ENCODE measurements at places on chromosomes 12 and 14.

DNA sequence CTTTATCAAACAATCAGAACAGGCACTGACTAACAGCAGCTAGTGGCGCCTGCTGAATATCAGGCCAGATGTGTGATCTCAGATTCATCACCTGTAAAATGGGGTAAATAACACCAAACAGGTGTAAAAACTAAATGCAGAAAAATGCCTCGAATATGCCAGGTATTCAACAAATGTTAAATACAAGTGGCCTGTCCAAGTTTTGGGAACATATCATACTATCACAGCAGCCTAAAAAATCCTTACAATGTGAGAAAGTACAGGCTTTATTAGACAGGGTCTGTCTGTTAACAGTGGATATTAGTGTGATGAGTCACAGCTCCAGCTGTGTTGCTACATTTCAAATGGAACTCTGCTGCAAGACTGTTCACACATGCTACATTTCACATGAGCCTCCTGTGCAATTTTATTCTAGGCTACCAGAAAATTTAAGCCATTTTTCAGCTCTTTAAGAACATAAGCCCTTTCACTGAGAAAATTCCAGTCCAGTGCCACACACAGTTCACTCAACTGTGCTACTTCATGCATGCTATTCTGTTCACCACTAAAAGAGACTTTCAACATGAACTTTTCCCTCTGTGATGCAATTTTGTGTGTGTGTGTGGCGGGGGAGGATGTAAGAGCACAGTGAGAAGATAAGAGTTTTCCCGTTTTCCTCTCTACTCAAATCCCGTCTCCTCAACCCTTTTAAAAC, 56.7 kb downstream of the MSRB3 start:
- no peak for DNase-seq

- no peak for DNase-seq
Measured at GRCh38 chr14:93538413-93538812, 107.7 kb downstream of the UNC79 start.

- DNase-seq = no peak
Measured at GRCh38 chr12:120874547-120875245, 29.5 kb downstream of the SPPL3 start.

DNA sequence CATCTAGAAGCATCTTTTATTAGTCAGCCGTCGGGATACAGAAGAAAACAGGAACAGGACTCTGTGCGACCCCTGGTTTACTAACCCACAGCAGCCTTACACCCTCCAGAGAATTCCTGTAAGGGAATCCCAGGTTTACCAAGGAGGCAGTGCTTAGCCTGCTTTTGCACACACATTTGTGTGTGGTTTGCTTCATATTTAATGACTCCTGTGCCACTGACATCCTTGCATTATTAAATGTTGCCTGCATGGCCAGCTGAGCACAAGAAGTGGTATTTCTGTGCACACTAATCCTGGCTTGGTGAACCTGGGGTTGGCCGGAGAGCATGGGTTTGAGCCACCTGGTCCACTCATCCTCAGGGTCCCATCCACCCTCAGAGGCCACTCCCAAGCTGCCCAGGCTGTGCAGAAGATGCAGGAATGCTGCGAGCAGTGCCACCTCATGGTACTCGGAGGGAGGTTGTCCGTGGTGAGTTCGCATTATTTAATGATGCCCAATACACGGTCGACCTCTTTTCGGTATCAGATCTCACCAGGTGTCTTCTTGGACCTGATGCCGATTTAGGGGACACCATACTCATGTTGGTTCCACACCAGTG, 152.4 kb upstream of the RTL1 start:
- no peak for DNase-seq

DNA sequence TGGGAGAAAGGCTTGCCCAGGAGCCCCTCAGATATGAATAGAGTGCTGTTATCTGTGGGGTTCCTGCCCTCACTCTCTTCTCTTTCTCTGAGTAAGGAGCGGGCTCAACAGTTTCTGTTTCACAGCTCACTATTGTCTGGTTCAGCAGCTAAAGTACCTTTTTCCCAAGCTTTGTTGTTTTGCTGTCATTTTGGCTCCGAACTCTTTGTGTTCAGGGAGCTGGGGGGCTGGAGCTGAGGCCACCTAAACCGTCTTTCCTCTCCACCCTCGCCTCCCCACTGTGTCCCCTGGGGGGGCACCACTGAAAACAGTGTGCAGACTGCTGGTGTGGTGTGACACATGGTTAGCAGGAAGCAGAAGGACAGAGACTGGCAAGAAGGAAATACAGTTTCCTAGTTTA, 51.4 kb downstream of the FBXW8 start:
- DNase-seq = no peak

DNA sequence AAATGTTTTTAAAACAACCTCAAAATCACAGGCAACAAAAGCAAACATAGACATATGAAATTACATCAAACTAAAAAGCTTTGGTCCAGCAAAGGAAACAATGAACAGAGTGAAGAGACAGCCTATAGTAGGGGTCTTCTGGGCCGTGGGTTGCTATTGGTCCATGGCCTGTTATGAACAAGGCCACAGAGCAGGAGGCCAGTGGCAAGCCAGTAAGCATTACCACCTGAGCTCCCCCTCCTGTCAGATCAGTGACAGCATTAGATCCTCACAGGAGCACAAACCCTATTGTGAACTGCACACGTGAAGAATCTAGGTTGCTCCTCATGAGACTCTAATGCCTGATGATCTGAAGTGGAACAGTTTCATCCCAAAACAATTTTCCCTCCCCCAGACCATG, 174.0 kb downstream of the DIO2 start:
- no peak for DNase-seq

DNA sequence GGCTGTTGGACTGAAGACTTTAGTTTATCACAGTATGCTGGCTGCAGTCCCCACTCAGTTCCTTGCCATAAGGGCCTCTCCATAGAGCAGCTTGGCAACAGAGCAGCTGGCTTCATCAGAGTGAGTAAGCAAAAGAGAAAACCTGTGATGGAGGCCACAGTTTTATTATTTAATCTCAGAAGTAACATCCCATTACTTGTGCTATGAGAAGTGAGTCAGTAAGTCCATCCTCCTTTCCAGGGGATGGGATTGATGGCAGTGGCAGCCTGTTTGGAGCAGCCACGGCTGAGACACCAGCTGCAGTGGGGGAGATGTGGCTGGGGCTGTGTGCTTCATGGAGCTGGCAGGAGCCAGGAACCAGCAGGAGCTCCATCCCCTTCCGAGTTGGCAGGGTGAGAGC, 138.5 kb upstream of the SRRM4 start:
- no peak for DNase-seq

Measured in activated T-helper 1 cell treated with anti-CD3 and anti-CD28 coated beads, Interleukin-2, amount 50 U/mL, for 16 hours (primary cell).